ENCODE measurements at places on chromosomes 11 and 22.

DNA sequence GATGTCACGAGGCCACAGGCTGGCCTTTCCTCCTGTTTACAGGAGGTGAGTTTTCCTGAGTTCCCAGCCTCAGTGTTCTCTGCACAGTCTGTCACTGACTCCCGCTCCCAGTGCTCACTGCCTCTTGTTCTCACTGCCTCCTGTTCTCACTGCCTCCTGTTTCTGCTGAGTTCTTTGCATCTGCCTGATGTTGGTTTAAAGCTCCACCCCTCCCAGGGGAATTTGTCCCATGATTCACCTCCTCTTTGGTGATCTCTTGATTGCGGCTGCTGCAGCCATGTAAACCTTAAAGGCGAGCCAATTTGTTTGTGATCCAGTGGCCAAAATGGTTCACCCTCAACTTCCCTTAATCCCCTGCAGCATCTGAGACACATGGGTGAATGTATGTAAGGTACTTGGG lies 6.0 kb upstream of the TUBA8 start:
- no peak for DNase-seq

DNA sequence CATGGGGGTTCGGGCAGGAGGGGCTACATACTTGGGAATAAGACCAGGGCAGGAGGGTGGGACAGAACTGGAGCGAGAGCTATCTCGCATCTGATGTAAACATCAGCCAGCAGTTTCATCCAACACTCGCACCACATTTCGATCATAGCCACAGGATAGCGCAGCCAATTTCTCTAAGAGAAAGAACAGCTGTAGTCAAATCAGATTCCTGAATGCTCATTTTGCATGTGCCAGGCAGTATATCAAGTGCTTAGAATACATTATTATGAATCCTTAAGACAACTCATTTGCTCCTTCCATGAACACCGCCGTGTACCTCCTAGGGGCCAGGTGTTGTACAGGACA lies 14.5 kb downstream of the DGCR2 start:
- DNase-seq: no peak

DNA sequence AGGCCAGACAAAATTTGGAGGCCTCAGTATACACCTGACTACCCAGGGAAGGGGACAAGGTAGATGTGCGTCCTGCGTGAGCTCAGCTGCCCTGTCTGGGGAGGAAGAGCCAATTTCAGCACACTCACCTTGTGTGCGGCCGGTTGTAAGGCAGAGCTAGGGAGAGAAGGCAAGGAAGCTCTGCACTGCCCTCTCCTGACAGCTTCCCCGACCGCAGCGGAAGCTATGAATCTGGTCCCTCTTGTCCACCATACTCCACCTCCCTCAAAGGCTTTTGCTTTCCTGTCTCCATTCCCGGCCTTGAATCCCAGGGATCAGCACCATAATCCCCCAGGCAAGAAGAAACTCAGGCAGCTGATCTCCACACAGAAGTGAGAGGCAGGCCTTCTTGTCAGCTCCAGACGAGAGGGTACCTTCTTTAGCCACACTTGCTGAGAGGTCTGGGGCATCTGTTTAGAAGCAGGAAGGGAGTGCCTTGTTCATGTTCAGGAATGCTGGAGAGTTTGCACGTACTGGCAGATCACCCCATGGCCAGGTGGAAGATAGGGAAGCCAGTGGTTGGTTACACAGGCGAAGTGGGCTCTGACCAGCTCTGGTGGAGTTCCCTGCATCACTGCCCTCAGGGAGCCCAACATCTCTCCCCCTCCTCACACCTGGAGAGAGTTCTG lies 62.5 kb downstream of the FEZ1 start:
- DNase-seq: peak; percentile 67

GRCh38 chr11:92787638-92788037 lies 181.8 kb upstream of the MTNR1B start:
- no peak for DNase-seq

GRCh38 chr22:22070371-22070824 lies 87.8 kb upstream of the TOP3B start:
- no peak for DNase-seq

DNA sequence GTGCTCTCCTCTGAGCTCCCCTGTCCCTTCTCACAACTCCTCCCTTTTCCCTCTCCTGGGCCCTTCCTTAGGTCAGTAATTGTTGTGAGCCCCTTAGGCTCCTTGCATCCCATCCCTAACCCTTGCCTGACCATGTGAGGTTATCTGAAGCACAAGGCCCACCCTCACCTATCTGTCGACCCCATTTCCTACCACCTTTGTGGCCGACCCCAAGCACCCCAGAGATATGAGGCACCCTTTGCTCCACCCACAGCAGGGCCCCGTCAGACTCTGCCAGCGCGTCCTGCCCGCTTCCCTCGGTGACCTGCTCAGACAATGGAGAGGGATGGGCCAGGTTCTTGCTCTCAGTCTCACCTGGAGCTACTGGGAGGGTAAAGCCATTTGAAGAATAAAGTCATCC lies 1.3 kb downstream of the GNG3 start:
- no peak for DNase-seq

GRCh38 chr11:74646954-74647353 lies 54.6 kb downstream of the POLD3 start:
- DNase-seq: no peak

DNA sequence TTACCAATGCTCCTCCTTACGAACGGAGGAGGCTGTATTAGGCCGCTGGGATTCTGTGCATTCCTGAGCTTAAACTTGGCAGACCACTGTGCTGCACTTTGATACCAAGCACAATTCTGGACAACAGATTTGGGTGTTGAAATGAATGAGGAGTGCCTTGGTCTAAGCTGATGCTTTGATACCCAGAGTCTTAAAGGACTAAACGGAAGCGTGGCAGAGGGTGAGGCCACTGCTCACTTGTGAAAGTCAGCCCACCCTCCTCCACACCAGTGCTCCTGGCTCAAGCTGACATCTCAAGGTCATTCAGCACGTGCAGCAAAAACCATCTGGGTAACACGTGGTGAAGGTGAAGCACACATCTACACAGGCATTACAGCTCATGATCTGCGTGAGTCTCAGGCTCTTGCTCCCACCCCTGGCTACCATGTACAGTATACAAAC lies 85.9 kb downstream of the MICAL3 start:
- DNase-seq: no peak

DNA sequence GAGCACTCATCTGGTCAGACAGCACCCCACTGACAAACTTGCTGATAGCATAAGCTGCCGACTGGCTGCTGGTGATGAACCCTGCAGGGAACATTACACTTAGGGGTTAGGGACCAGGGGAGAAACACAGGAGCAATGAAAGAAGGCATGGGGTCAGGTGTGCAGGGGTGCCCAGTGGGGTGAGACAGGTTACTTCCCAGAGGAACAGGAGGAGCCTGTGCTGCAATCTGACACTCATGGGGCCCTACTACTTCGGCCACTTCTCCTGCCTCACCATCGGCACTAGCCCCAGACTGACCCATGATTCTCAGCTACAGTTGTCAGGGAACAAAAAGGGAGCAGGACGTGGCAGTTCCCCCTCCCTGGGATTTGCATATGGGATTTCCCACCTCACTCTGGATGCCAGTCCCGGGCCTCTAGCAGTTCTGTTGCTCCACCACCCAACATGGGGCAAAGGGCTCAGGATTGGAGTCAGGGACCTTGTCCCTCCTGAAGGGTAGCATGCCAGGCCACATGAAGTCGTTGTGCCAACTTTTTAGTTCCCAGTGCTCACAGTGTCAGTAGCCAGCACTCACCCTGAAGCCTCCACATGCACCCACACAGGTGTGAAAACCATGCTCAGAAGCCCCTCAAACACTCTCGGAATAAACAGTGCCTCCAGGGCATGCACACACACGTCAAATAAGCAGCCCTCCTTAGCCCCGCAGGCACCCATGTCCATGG lies 2.2 kb downstream of the SLC37A4 start:
- DNase-seq: no peak

DNA sequence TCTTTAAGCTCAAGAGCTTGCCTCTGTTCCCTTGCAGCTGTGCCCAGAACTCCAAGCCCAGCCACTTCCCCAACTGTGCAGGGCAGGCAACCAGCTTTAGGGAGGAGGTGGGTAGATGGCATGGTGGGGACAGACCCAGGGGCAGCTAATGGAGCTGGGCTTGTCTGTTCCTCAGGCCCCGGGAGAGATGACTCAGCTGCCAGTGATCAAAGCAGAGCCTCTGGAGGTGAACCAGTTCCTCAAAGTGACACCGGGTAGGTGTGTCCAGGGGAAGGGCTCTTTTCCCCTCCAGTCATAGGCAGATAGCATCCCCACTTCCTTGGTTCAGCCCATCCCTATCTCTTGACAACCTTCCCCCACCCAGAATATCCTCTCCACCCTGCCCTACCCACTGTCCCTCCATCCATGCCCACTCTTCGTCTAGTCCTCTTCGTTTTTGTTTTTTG lies 32.4 kb downstream of the CREB3L1 start:
- peak; percentile 75 for DNase-seq

- peak; percentile 87 for DNase-seq
These were observed 3.5 kb downstream of the PHLDB1 start for GRCh38 chr11:118610773-118611432.

GRCh38 chr11:34669458-34669857 lies 48.6 kb downstream of the EHF start:
- no peak for DNase-seq

DNA sequence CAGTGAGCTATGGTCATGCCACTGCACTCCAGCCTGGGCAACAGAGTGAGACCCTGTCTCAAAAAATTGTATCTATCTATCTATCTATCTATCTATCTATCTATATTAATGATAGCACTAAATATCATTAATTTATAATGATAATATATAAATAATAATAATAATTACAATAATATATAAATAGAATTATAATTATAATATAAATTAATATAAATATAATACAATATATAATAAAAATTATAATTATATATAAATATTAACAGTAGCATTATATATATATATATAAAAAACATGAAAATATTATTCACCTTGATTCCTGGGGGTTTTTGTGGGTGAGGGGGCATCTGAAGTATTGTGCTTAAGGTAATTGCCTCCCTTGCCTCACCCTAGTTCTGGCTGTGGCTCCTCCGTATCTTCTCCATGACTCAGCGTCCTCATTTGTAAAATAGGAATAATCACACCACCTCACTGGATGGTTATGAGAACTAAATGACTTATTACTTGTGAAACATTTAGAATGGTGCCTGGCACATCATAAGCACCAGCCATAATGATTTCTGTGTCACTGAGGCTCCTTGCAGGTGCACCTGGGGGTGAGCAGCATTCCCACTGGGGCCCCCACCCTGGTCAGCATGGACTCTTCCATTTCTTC lies 18.8 kb downstream of the RASD2 start:
- DNase-seq: no peak

- no peak for DNase-seq
These were observed 22.2 kb downstream of the MRGPRG start for GRCh38 chr11:3196161-3197043.

DNA sequence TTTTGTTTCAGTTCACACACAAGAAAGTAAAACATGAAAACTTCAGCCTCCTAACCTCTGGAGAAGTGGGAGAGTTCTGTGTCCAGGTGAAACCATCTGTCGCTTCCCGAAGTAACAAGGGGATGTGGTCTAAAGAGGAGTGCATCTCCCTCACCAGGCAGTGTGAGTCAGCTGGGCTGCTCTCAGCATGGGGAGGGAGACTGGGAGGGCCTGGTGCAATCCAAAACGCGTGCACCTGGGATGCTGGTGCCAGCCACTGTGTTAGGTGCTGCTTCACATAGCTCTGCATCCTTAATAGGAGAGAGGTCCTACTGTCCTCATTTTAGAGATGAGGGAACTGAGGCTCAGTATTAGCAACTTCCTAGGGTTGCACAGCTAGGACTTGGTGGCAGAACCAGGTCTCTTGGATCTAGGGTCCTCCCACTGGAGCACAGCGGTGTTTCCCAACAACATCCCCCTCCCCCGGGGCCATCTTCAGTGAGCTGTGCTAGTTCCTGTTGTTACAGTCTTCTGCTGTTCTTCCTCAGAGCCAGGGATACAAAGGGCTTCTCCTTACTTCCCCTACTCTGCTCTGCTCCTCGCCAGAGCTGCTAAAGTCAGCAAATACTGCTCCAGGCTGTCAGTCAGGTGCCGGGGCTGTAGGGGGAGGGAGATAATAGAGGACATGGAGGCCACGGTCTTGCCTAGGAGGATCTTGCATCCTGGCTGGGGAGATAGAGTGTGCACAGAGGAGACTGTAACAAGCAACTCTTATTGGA lies 8.0 kb downstream of the IL10RA start:
- DNase-seq: no peak

DNA sequence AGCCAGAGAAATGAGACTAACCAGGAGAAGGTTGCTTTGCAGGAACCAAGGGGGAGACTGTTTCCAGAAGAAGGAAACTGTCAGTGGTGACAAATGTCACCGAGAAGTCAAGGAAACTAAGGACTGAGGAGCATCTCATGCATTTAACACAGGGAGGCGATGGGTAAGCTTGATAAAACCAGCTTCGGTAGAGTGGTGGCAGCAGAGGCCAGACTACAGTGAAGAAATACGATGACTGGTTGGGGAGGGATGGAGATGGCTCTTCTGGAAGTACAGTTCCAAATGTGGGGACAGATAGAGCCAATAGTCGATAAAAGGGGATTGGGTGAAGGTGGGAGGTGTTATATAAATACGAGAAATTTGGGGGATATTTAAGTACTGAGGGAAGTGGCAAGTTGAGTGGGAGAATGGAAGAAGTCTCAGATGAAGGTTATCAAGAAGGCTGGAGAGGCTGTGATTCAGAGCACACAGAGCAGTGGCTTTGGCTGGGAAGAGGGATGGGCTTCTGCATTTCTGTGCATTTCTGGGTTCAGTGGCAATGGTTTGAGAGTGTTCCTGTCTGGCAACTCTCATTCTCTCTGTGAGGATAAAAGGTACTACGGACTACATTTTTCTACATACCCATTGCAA lies 29.2 kb downstream of the SC5D start:
- DNase-seq: peak; percentile 51

GRCh38 chr11:440065-441042 lies 1.5 kb downstream of the ANO9 start:
- DNase-seq: no peak

DNA sequence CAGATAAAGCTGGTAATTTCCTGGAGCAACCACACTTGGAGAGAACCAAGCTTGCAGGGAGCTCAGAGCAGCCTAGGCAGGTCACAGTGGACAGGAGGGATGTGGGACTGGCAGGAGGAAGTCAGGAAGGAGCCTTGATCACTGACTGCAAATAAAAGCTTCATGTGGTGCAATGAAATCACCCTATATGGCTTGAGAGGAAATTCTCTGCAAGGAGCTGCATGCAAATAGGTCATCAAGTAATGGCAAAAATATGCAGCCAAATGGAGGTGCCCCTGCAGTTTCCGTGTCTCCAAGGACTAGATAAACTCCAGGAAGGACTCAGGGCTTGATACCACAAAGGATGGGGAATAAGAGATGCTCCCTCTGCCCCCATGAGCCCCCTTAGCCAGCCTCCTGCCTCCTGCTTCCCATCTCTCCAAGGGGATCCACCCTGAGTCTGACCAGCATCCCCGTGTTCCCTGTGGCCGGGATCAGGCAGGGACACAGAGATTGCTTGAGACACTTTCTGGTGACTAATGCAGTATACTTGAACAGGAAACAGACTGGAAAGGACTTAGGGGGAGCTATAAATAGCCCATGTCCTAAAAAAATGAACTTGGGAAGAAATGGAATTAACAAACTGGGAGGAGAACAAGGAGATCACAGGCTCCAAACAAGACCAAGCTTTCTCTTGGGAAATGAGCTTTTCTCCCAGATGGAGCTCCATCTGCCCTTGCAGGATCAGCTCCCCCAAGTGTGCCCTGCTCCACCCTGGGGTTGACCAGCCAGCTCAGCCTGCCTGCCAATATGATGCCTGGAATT lies 23.9 kb upstream of the MICAL2 start:
- no peak for DNase-seq

- DNase-seq: no peak
These were observed 49.3 kb downstream of the SCUBE1 start for GRCh38 chr22:43293655-43294392.

- no peak for DNase-seq
These were observed 9.0 kb downstream of the INCENP start for GRCh38 chr11:62132689-62133293.

- DNase-seq: no peak
These were observed 7.8 kb upstream of the TMEM216 start for GRCh38 chr11:61384271-61385242.
